ENCODE measurements at places on chromosomes 7 and 10.

GRCh38 chr7:18295781-18296423 is 199.6 kb upstream of the HDAC9 start:
- DNase-seq: no peak

DNA sequence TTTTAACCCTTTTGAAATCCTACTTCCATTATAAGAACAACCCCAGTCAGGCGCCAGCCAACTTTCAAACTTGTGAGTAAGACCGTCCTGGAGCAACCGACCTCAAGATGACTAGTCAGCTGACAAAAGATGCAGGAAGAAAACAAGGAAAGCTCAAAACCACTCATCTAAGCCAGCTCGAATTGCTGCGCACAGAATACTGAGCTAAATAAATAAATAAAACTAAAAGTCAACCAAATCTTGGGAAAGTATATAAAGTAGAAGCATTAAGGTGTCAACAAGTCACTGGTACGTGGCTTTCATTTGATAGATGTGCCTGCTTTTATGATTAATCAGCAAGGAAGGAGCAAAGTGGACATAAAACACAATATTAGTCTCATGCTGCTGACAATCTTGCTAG is 1269.8 kb downstream of the XPNPEP1 start:
- DNase-seq: no peak

- DNase-seq: no peak
Observed at GRCh38 chr10:2392145-2392812, 655.0 kb upstream of the ADARB2 start.

DNA sequence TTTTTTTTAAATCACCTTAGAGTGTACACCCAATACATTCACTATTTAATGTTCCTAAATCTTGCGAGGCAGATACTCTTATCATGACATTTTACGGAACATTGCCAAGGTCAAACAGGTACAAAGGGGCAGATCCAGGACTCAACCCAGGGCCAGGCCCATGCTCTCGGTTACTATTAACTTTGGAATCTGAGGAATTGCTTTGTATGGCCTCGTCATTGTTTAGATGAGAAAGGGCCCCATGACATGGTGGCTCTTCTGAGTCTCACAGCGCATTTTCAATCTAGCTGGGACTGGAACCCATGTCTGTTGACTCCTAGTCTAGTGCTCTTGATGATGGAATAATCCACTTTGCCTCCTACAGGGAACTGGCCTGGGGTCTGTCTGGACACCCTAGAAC is 59.1 kb downstream of the GATA3 start:
- DNase-seq: no peak

DNA sequence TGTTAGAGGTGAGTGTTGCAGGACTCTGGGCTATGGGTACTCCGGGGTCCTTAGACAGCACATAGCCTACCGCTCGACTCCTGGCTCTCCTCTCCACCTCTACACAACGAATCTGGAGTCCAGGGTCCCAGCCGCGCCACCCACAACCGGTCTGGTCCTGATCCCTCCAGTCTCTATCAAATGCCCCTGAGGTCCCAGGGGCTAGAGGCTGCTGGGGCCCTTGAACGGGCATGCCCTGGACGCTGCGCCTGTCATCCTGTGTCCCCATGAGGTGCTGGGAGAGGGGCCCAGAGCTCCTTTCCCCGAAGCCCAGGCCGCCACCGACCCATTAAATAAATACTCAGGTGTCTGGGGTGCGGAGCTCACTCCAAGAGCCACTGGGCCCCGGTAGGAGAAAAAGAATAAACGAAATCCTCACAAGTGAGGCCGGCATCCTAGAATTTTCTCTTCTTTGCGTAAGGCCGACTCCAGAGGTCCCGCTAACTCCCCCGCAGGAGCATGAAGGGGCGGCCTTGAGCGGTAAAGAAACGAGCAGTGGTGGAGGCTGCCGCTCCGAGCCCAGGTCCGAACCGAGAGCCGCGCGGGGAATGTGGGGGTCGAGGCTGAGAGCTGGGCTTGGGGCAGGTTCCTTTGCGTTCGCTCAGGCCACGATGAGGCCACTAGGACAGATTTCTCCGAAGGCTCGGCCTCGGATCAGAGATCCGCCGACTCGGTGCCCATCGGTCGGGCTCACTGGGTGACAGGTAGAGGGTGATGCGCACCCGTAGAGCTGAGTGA is 166.7 kb downstream of the NRF1 start:
- no peak for DNase-seq

DNA sequence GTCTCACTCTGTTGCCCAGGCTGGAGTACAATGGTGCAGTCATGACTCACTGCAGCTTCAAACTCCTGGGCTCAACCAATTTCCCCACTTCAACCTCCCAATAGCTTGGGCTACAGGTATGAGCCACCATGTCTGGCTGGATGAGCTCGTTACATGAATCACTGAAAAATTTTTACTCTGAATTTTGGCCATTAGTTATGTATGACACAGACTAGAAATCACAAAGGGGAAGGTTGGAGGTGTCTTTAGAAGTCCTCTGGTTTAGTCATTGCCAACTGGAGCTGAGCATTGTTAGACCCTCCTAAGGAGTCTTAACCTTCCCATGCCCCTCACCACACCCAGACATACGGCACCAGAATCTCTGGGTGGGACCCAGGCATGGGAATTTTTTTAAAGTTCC is 34.7 kb downstream of the SVIL start:
- no peak for DNase-seq

- DNase-seq: no peak
Observed at GRCh38 chr7:95596198-95597063, at the start of gene PDK4. Gene PDK4 (minus strand): TSS chr7:95596516. CDS start chr7:95596293, 223 bp downstream.

DNA sequence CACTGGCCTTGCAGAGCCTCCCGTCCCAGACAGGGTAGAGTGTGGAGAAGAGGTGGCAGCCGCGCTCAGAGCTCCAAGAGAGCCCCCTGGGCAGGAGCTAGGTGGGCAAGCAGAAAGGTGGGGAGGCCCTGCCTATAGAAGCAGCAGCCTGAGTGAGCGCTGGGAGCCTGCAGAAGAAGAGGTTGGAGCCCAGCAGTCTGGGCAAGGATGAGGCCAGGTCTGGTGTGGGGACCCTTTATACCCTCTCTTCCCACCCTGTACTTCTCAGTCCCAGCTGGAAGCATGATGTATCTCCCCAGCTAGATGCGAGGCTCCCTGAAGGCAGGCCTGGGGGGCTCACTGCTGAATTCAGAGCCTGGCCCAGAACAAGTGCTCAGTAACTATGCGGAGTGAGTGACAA is 44.5 kb upstream of the ZMIZ1 start:
- DNase-seq: no peak

- no peak for DNase-seq
Observed at GRCh38 chr10:63539377-63539776, 18.2 kb downstream of the REEP3 start.

DNA sequence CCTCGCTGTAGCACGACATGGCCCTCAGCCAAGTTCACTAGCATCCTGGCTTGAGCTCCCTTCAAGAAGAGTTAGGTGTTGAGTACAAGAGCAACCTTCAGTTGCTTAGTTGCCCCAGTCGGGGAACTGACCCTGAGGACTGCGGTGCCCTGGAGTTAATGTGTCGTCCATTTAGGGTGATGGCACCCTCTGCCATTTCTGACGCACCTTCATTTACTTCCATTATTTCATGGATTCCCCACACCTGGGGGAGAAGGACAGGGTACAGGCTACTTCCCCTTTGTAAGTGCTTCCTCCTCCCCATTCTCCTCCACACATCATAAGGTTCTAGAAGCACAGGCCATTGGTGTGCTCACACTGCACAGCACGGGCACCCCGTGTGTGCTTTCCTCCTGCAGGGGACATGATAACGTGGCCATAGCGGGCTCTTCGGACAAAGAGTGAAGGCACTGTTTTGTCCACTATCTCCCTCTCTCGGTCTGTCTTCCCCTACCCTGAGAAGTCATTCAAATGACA is 1.8 kb downstream of the ALOX5 start:
- DNase-seq: no peak

GRCh38 chr10:49109669-49110340 is 5.5 kb downstream of the VSTM4 start:
- DNase-seq: no peak

DNA sequence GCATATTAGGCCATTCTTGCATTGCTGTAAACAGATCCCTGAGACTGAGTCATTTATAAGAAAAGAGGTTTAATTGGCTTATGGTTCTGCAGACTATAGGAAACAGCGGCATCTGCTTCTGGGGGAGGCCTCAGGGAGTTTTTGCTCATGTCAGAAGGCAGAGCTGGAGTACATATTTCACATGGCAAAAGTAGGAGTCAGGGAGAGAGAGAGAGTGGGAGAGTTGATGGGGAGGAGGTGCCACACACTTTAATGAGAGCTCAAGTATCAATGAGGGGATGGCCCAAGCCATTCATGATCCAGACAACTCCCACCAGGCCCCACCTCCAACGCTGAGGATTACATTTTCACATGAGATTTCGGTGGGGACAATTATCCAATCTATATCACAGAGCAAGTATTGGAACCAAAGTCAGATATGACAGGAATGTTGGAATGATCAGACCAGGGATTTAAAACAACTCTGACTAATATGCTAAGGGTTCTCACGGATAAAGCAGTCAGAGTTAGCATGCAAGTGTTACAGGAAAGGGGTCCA is 795.3 kb upstream of the CELF2 start:
- no peak for DNase-seq

DNA sequence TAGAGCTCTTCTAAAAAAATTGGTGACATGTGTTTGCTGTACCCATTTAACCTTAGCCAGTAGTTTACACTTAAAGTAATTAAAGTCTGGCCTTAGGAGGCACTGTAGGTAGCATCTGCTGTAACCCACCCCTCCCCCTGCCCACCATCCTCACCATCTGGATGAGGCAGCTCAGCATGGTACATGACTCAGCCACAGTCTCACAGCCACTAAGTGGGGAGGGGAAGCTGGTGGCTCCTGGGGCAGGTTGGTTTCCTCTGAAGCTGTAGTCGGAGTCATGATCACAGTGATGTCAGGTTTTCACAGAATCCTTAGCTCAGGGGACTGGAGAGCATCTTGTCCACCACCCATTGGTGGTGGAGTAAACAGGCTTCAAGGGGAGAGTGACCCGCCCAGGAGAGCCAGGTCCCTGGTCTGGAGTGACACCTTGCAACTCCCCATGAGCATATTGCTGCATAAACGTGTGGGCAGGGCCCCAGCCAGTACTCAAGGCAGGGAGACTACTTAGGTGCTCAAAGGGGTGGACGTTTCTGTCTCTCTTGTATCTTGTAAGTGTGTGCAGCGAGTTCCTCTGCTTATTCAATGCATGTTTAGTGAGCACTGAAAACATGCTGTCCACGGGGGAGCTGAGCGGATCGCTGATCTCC is 125.9 kb downstream of the GRK5 start:
- no peak for DNase-seq

GRCh38 chr7:19982841-19983835 is 209.7 kb upstream of the TMEM196 start:
- DNase-seq: no peak
